ENCODE measurements at places on chromosomes 3 and 15.
A peak's percentile ranks its signal among the peaks of the same experiment; 100 is the strongest.

- DNase-seq: no peak
Observed at GRCh38 chr15:101042320-101042719, 123.2 kb downstream of the LRRK1 start.

DNA sequence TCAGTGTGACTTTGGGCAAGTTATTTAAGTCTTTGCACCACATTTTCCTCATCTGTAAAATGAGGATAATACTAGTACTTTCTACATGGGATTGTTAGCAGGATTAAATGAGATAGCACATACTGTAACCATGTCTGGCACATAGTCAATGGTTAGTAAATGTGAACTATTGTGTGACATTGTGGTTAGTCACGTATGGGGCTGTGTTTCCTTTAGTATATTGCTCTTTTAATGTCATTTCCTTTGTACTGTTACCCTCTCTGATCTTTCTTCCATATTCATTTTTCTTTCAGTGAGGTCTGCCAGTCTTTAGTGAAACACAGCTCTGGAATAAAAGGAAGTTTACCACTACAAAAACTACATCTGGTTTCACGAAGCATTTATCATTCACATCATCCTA is 21.4 kb downstream of the OPA1 start:
- no peak for DNase-seq

- no peak for DNase-seq
Observed at GRCh38 chr15:96354731-96355567, 24.4 kb downstream of the NR2F2 start.

- no peak for DNase-seq
Observed at GRCh38 chr3:11910971-11911531, 64.4 kb upstream of the TAMM41 start.

DNA sequence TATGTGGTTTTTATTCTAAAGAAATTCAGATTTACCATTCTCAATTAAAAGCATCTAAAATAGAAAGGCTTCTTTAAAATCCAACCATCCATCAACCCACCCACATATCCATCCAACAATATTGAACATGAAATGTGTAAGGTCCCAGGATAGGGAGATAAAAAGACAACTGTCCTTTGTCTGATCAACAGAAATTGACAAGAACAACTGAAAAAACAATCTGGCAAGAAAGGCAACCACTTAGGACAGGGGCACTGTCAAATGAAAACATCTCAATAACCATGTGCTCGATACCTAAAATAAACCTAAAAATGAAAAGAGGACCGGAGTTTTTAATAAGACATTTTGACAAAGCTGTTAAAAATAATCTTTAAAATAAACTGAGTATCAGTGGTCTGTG is 67.2 kb downstream of the NR1I2 start:
- DNase-seq: no peak

DNA sequence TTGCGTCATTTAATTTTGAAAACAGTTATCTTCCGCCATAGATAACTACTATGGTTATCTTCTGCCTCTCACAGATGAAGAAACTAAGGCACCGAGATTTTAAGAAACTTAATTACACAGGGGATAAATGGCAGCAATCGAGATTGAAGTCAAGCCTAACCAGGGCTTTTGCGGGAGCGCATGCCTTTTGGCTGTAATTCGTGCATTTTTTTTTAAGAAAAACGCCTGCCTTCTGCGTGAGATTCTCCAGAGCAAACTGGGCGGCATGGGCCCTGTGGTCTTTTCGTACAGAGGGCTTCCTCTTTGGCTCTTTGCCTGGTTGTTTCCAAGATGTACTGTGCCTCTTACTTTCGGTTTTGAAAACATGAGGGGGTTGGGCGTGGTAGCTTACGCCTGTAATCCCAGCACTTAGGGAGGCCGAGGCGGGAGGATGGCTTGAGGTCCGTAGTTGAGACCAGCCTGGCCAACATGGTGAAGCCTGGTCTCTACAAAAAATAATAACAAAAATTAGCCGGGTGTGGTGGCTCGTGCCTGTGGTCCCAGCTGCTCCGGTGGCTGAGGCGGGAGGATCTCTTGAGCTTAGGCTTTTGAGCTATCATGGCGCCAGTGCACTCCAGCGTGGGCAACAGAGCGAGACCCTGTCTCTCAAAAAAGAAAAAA is 1.2 kb downstream of the B2M start:
- DNase-seq: peak; percentile 79

DNA sequence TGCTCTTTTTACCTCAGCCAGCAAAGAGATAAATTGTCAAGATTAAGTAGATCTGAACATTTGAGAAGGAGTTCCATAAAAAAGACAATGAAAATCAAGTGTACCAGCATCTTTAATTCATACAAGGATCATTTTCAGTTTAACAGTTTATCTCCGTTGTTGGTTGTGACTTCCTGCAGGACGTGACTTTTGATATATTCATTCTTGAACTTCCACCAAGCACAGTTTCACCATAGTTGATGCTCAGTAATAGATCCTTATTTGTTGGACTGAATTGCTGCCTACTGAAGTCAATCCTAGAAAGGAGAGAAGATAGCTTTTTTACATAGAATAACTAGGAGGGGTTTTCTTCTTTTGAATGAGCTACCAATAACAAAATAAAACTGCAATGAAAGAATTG is 408.2 kb downstream of the LPP start:
- DNase-seq: peak; percentile 11

GRCh38 chr15:71337197-71337845 is 222.1 kb downstream of the THSD4 start:
- DNase-seq: no peak

DNA sequence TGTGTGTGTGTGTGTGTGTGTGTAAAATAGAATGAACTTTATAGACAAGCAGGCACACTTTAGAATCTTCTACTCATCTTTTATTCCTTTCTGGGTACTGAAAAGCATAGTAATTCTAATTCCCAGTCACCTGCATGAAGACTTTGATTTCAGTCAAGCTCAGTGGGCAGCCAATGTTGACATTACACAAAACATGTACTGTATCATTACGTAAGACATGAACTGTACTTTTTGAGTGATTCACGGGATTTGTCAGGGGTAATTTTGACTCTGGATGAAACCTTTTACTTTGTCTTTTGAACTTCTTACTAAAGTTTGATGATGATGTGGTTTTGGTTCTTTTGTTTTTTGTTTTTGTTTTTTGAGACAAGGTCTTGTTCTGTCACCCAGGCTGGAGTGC is 38.8 kb downstream of the PTPRG start:
- no peak for DNase-seq

DNA sequence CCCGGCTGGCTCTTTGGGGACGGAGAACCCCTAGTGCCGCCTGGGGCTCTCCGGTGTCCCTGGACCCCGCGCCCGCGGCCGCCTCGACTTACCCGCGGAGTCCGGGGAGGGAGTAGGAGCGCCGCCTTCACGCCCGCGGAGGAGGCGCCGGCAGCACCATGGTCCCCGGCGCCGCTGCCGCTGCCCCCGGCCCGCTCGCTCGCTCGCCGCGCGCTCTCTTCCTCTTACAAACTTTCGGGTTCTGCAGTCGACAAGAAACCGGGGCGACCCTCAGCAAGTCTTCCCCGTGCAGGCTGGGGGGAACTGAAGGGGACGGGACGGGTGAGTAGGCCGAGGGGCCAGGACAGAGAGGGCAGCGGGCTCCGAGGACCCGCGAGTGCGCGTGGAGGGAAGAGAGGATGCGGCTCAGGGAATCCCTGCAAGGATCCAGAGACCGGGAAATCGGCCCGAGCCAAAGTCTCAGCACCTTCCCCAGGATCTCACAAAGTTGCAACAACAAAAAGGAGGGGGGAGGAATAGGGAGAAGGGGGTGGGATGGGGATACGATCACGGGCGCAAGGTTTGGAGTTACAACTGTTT is 2.0 kb downstream of the FOXP1 start:
- DNase-seq: no peak

GRCh38 chr3:15726881-15727280 is 70.9 kb downstream of the ANKRD28 start:
- DNase-seq: no peak

DNA sequence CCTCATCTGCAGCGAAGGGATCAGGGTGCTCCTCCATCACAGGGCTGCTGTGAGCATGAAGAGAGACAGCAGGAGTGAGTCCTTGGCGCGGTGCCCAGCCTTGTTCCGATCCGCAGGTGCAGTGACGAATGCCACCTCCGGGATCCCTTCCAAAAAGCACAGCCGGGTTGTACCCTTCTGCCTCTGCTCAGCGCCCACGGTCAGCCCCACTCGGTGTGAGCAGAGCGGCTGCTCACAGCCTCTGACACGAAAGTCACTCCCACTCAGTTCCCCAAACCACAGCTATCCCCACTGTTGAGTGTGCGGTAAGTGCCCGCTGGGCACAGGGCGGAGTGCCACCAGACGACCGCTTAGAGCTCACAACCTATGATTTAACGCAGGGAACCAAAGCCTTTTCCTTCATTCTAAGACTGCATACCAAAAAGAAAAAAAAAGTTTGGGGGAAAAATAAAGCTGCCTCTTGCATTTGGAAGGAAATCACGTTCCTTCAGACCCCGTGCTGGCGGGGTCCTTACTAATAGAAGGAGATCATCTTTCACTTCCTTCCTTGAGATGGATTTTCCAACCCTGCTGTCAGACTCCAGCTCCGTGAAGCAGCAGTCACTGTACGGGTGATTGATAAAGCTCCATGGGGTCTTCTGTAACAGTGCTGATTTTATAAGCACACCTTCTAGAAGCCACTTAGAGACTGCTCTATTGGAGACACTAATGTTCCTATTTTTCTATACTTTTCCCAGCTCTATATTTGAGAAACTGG is 34.7 kb upstream of the TUBGCP5 start:
- DNase-seq: no peak

DNA sequence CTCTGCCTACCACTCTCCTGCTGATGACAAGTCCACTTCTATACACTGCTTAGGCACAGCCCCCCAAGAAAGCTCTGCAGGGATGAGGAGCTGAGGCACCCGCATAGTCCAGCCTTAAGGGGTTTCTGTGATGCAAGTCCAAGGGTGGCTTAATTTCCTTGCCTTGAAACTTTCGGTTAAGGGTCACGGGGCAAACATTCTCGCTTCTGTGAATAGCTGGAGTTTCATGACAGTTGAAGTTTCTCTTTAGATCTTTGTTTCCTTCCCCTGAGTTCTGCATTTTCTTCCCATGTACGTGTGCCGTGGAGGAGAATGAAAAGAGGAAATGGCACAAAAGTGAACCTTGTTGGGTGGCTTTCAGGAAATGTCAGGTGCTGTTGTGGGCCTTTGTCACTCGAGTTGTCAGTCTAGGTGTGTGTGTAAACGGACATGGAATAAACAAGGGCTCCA is 7.0 kb downstream of the GPR160 start:
- no peak for DNase-seq

GRCh38 chr3:193546129-193546528 is 8.6 kb downstream of the ATP13A4 start:
- no peak for DNase-seq

DNA sequence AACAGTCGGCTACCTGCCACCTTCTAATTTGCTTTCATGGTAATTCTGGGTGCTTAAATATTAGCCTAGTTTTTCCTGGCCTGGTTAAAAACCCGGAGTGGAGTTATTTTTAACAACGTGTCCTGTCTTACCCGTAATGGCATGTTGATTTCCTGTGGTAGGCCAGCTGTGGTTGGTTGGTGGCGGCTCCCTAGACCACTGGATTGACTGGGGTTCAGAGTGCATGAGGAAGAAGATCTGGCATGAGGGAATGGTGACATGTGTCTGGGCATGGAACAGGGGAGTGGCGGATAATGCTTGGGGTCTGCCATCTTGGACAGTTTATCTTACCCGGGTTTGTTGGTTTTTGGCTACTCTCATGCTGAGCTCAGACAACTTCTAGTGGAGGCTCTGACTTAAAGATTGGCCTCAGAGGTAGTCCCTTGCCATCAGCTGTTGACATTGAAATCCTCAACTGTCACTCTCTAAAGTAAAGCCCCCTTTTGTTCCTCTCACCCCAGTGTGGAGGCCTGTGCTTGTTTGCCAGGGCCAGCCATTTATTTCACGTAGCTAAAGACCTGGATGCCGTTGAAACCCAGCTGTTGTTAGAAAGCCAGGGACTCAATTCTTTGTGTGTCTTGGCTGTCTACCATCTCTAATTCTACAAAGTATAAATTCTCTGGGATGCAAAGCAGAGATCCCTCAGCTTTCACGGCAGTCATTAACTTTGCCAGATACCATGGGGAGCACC is 81.6 kb downstream of the DNASE1L3 start:
- no peak for DNase-seq

DNA sequence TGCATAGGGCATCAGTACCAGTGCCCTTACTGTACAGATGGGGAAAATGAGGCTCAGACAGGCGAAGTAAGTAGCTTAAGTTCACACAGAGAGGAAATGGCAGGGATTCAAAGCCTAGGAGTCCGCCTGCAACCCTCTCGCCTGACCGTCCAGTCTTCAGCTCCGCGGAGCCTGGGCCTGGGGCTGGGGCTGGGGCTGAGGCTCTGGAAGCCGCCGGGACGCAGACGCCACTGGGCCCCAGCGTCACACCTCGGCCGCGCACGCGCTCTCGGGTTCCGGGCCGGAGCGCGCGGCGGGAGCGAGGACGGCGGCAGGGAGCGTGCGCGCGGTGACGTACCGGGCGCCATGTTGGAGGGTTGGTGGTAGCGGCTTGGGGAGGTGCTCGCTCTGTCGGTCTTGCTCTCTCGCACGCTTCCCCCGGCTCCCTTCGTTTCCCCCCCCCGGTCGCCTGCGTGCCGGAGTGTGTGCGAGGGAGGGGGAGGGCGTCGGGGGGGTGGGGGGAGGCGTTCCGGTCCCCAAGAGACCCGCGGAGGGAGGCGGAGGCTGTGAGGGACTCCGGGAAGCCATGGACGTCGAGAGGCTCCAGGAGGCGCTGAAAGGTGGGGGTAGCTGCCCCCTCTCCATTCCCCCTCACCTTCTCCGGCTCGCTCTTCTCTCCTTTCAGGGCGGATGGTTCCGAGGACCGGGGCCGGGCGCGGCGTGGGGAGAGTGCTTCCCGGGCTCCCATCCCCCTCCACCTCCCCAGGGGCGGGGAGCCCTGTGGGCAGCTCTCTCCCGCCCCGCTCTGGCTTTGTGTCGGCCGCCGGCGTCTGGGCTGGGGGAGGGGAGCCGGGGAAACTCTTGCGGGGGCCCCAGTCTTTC is at the start of gene PPP4R2:
PPP4R2 (plus strand) TSS at position 339 of the 861 bp plus-strand sequence; CDS start at position 566, 227 bp downstream.
- peak; percentile 91 for DNase-seq

DNA sequence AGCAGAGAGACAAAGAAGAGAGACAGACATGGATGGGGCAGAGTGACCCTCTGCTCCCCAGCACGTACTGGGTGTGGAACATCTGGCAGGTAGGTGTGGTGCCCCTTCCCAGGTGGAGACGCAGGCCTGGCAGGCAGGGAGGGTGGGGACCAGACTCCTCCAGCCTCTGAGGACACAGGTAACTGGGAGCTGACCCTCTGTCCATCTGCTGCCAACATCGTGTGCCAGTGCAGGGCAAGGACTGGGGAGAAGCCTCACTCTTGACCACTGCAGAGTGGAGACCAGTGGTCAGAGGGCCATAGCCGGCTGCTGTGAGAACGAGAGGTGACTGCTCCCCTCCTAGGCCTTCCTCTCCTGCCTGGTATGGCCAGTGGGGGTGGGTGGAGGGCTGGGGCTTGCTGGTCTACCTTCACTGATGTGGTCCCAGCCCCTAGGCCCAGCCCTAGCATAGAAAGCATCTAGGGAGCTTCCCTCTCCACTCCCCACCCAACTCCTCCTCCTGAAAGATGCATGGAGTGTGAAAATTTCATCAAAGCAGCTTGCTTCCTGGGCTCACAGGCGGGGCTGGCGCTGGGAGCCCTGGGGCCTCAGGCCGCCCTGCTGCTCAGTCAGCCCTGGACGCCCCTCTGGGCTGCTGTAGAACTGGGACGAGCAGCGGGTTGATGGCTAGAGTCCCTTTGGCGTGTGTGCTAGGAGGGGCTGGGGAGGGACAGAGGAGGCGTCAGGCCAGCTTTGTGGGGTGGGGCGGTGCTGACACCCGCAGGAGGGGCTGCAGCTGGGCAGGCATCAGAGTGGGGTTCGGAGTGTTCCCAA is 90.3 kb downstream of the PLXNA1 start:
- no peak for DNase-seq
